ENCODE measurements at places on chromosomes 5 and 9. TPM values are rescaled to one million over a fixed set of nuclear protein-coding genes. Genes with fewer than 3 reads are reported as not detected.

FBXO10 gene
- polyA plus RNA-seq: 35.7 TPM

TMEM252 gene
- polyA plus RNA-seq: 1.8 TPM

TSSK1B gene
- polyA plus RNA-seq: not detected

PCDHA9 gene
- 0.03 TPM for polyA plus RNA-seq

DNA sequence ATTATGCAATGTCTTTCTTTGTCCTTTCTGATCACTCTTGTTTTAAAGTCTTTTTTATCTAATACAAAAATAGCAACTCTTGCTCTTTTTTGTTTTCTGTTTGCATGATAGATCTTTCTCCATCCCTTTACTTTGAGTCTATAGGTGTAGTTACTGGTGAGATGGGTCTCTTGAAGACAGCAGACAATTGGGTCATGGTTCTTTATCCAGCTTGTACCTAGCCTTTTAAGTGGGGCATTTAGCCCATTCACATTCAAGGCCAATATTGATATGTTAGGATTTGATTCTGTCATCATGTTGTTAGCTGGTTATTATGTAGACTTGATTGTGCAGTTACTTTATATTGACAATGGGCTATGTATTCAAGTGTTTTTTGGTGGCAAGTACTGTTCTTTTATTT is 245.9 kb upstream of the TARS1 start:
- no peak for DNase-seq

- DNase-seq: no peak
Observed at GRCh38 chr5:162052676-162053075, 14.9 kb upstream of the GABRG2 start.

- no peak for DNase-seq
Observed at GRCh38 chr9:17739022-17739421, 160.2 kb downstream of the SH3GL2 start.

- DNase-seq: no peak
Observed at GRCh38 chr5:139652788-139653241, 4.7 kb downstream of the CXXC5 start.

Data from muscle of arm (tissue), 14 donors.